ENCODE measurements at places on chromosomes 12 and 14.

DNA sequence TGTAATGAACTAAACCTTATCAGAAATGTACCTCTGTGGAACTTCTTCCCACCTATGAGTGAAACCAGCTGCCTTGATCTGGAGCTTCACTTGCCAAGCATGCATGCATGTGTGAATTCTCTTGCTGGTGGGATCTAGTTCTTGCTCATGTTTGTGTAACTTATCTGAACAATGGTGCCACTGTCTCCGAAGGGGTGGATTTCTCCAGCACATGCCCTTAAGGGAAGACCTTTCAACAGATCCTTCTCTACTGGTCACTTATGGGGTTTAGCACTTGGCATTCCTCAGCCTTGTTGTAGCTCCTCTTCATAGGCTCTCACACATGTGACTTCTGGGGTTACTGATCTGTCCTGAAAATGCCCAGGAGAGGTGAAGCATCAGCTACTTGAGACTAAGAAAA, 25.0 kb downstream of the SMOC1 start:
- DNase-seq, result no peak

- DNase-seq, result no peak
These were observed 5.6 kb downstream of the ATP5MC2 start for GRCh38 chr12:53670308-53670707.

GRCh38 chr12:49111206-49111605, 559 bp upstream of the LMBR1L start:
- no peak for DNase-seq

- no peak for DNase-seq
These were observed 1.0 kb upstream of the NRIP2 start for GRCh38 chr12:2835691-2836403.

DNA sequence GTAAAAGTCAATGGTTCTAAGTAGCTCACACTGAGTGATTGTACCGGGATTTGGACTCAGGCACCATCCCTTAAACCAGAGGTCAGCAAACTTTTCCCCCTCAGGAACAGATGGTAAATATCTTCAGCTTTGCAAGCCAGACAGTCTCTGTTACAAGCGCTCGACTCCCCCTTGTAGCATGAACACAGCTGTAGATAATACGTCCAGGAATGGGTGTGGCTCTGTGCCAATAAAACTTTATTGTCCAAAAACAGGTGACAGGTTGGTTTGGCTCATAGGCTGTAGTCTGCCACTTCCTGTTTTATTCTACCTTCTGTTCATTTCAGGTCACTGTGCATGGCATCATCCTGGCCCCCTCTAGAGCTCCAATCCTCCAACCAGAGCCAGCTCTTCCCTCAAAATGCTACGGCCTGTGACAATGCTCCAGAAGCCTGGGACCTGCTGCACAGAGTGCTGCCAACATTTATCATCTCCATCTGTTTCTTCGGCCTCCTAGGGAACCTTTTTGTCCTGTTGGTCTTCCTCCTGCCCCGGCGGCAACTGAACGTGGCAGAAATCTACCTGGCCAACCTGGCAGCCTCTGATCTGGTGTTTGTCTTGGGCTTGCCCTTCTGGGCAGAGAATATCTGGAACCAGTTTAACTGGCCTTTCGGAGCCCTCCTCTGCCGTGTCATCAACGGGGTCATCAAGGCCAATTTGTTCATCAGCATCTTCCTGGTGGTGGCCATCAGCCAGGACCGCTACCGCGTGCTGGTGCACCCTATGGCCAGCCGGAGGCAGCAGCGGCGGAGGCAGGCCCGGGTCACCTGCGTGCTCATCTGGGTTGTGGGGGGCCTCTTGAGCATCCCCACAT, 7.6 kb downstream of the BDKRB1 start:
- DNase-seq, result no peak

- no peak for DNase-seq
These were observed 115.5 kb upstream of the SYT10 start for GRCh38 chr12:33555128-33555527.

- no peak for DNase-seq
These were observed 16.8 kb downstream of the GNS start for GRCh38 chr12:64742416-64742815.

DNA sequence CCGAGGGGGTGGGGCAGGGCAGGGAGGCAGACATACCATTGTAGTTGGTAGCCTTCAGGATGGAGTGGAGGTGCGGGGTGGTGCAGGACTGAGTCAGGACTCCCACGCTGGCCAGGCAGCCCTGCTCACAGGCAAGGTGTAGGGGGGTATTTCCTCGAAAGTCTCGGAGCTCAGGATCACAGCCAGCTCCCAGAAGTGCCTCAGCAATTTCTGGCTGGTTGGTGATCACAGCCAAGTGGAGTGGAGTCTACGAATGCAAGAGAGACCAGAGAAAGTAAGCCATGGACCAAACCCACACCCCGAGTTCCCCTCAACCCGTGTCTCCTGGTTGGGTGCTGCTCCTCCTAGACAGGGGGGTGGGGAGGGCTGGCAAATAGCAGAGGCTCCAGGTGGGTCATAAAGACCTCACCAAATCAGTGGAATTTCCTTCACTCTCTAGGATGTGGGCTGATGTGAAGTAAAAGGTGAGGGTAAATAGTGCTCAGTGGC, 1.4 kb downstream of the NFKBIA start:
- DNase-seq, result no peak

DNA sequence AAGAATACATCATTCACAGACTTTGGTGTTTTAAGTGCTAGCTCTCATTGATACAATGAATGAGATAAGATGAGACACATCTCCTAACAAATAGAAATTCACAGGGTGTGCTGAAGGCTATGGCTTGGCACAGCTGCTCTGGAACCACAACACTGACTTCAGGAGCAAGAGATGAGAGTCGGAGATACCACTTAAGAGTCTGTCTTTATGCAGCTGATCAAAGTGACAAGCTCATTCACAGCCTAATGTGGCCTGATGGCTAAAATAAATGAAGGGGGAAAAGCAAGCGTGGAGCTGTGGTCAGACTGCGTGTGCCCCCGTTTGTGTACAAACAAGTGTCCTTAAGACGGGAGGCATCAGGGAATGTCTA, 29.7 kb upstream of the FAM181A start:
- DNase-seq, result no peak

- peak; percentile 16 for DNase-seq
These were observed 370.2 kb downstream of the DPF3 start for GRCh38 chr14:72523424-72524294.

DNA sequence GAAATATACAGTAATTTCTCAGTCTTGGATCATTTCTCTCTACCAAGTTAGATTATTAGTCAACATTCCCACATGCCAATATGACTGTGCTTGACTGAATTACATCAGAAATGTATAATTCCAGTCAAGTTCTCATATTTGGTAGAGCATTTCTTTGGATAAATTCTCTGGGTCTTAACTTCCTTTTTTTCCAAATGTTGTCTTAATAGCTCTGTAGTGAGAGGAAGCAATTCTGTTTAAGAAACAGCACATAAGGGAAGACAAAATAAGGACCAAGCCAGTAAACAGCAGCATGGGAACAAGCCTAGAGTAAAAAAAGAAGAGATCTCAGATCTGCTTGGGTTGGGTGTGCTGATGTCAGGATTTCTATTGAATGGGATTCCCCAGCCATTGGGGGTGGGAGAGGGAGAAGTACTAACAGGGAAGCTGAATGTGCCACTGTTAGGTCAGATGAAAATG, 14.2 kb upstream of the DYRK2 start:
- peak; percentile 19 for DNase-seq

- no peak for DNase-seq
These were observed 163.0 kb upstream of the KRR1 start for GRCh38 chr12:75674393-75674792.

- DNase-seq, result no peak
These were observed 75.7 kb downstream of the PLEKHG7 start for GRCh38 chr12:92778525-92778924.

DNA sequence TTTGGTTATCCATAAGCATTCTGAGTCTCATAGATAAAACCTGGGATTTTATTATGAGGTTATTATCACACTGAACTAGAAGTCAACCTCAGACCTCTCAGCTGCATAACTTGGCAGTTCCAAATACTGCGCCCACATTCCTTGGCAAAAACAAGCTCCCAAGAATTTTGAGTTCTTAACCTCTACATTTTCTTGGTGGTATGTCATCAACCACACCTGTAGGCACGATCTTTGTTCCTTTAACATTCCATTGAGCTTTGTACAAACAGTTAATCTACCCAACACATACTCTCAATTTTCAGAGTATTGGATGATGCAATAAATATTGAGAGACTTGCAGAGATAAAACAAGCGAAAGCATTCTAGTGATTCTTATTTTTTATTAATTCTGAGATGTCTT, 371.8 kb upstream of the PRICKLE1 start:
- DNase-seq, result no peak

GRCh38 chr12:16385782-16386646, 38.6 kb downstream of the MGST1 start:
- peak; percentile 24 for DNase-seq

DNA sequence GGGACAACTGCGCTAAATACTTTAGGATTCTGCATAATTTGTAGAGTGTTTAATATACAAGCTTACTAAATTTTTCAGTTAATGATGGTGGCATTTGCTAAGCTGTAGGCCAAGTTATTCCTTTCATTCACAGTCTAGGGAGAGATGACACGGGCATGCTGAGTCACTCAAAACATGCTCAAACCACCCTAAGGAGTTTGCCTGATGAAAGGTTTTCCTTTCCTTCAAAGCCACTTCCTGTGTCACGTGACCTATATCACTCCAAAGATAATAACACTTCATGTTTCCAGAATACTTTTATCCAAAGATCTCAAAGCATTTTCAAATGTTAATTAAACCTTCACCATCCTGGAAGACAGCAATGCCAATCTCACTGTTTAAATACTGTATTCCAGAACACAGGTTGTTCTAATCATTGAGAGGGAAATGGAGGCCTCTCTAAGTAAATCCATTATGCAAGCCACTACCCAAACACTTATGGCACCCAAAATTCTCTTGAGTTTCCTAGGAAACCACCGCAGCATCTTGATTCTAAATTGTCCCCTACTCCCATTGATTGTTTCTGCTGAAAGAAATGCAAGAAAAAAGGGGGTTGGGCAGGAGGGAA, 207.0 kb upstream of the CDKN3 start:
- no peak for DNase-seq

DNA sequence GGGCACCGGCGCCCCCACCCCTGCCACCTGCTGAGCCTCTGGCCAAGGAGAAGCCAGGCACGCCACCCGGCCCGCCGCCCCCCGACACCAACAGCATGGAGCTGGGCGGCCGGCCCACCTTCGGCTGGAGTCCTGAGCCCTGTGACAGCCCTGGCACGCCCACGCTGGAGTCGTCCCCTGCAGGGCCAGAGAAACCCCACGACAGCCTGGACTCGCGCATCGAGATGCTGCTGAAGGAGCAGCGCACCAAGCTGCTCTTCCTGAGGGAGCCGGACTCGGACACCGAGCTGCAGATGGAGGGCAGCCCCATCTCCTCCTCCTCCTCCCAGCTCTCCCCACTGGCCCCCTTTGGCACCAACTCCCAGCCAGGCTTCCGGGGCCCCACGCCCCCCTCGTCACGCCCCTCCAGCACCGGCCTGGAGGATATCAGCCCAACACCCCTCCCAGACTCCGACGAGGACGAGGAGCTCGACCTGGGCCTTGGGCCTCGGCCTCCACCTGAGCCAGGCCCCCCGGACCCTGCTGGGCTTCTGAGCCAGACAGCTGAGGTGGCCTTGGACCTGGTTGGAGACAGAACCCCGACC, 6.5 kb downstream of the SETD1B start:
- no peak for DNase-seq

- no peak for DNase-seq
These were observed 56.9 kb upstream of the E2F7 start for GRCh38 chr12:77122236-77122635.

DNA sequence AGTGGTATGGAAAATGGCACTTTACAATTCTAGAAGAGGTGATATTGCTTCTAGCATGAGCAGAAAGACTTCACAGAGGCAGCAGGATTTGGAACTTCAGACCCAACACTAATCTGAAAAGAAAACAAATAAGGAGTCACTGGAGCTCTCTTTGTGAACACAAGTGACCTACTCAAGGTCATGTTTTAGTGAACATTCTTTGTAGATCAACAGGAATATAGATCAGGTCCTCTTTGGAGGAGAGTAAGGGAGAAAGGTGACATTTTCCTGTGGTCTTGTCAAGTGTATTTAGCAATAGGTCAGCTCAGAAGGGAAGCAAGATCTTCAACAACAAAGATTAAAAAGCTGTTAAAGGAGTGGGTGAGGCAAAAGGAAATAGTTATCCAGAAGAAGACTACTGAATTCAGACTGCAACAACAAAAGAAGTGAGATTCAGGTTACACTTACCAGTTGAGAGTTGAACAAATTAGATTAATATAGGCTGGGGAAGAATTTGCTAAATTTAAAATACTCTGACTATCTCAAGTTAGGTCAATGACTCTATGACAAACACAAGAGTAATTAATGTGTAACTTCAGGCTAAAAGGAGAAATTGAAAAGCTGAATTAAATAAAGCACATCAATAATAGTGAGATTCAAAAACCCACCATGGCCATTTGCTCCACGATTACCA, 528.2 kb downstream of the RPS29 start:
- DNase-seq, result no peak

DNA sequence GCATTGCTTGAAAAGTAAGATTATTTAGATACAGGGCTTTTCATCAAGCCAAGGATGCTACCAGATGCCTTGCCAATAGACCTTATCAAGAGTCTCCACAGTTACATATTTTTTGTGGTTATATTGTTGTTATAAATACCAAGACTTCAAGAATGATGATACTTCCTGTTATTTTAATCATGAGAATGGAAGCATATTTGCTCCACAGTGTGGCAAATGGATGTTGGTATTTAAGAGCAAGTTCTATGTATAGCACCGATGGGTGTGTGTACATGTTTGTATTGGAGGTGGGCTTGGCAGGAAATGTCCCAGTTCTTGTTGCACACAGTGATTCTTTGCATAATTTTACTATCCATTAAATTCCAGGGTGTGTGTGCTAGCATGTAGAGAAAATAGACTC, 4.4 kb upstream of the NID2 start:
- DNase-seq, result no peak

DNA sequence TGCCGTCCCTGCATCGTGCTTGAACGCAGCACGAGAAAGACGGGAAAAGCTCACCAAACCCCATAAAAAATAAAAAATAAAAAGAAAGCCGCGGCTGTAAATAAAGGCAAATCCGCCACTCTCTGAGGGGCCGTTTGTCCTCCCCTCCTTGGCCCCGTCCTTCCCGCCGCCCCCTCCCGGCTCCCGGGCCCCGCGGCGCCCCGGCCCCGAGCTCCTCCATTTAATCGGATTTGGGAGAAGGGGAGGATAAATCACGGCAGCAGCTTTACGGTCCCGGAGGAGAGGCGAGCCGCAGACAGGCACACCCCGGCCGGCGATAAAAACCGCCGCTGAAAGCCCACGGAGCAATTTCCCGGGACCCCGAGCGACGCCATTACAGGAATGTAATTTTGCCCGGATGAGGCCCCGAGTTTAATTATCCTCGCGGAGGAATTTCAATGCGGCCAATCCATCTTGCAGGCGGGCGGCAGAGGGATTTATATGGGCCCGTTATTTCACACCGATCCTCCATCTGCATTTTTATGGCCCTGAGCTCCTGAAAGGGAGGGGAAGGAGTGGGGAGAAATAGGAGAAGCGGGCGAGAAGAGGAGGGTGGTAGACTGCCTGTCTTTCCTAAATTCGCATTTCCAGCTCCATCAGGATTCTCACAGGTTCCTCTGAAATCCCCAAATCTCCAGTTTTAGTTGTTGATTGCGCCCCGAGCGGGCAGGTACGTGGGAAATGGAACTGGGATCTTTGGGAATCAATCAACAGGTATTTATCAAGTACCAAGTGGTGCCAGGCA, 1.3 kb upstream of the ATP5MC2 start:
- no peak for DNase-seq

- DNase-seq, result no peak
These were observed 463.8 kb downstream of the APAF1 start for GRCh38 chr12:99108924-99109323.
